ENCODE measurements at places on chromosomes 12 and 14.

GRCh38 chr14:85241022-85241855 is 288.7 kb upstream of the FLRT2 start:
- no peak for DNase-seq

DNA sequence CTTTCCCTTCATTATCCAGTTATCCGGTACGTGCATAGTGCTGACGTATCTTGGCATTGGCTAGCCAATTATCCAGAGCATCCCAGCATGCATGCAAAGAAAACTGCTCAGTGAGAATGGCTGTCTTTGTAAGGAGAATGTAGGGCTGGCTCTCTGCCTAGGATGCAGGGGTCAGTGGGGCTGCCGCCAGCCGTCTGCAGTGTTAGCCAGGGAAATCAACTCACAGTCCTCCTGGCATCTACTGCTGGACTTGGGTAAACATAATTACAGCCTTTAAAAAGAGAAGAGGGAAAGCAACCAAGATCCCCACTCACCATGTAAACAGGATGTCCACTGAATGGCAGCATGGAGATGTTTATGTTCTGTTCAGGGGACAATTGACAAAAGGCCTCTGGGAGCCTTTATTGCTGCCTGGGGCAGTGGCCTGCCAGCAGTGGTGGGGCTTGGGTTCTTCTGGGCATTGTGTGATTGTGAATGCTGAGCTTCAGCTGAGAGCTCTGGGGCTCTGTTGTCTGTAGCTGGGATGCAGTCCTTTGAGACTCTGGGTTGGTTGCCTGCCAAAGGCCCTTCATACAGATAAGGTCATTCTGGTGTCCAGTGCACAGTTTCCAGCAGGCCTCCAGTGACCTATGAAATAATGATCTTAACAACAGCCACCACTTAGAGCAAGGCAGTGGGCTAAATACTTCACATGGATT is 121.8 kb downstream of the TBC1D30 start:
- peak; percentile 84 for DNase-seq

DNA sequence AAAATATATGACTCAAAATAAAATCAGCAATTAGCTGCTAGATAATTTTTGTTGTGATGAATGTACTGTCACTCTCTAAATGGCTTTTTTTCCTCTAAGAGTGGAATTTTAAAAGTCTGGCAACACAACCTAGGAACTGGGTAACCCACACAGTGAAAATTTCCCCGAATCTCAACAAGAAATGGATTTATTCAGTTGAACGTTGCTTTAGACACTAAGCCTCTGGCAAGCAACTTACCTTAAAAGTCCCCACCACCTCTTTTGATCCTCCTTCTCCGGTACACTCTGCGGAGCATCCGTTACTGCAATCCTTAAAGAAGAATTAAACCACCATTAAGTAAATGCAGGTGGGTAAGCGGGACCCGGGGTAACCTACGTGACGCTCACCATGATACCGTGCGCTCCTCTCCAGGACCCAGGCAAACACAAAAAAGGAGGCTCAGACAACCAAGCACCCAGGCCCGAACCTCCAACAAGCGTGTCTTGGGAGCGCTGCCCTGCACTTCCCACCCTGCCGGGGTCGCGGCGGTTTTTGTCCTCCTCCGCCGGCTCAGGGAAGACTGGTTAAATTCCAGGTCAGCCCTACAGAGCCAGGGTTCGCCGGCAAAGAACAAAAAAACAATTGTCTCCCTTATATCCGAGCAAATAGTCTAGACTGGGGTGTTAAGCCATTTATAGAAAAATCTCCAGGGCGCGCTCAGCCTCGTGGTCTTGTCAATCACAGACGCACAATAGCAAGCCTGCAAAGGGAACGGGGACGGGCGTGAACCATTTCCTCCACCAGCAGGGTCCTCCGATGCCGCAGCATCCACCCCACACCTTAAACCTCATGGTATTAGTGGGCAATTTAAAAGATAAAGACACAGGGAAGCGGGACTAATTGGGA is 47.1 kb downstream of the BCAT1 start:
- DNase-seq = no peak

DNA sequence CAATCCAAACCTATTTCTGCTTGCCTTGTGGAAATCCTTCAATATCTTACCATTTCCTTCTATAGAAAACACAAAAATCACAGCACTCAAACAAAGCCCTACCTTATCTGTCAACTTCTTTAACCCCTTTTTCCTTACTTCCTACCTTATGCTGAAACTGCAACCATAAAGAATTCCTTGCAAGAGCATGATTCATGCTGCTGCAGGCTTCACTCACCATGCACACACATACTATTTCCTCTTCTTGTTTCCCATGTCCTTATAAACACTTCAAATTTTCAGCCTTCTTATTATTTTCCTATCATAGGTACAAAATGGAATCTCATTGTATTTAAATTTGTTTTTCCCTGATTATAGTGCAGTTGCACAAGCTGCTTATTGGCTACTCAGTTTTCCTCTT is 23.3 kb downstream of the LMNTD1 start:
- peak; percentile 31 for DNase-seq

GRCh38 chr12:70418101-70418500 is 52.0 kb downstream of the KCNMB4 start:
- peak; percentile 17 for DNase-seq

- peak; percentile 90 for DNase-seq
Measured at GRCh38 chr14:22848351-22849164, 12.2 kb downstream of the MMP14 start.

- no peak for DNase-seq
Measured at GRCh38 chr12:30939234-30939633, 12.7 kb downstream of the TSPAN11 start.

DNA sequence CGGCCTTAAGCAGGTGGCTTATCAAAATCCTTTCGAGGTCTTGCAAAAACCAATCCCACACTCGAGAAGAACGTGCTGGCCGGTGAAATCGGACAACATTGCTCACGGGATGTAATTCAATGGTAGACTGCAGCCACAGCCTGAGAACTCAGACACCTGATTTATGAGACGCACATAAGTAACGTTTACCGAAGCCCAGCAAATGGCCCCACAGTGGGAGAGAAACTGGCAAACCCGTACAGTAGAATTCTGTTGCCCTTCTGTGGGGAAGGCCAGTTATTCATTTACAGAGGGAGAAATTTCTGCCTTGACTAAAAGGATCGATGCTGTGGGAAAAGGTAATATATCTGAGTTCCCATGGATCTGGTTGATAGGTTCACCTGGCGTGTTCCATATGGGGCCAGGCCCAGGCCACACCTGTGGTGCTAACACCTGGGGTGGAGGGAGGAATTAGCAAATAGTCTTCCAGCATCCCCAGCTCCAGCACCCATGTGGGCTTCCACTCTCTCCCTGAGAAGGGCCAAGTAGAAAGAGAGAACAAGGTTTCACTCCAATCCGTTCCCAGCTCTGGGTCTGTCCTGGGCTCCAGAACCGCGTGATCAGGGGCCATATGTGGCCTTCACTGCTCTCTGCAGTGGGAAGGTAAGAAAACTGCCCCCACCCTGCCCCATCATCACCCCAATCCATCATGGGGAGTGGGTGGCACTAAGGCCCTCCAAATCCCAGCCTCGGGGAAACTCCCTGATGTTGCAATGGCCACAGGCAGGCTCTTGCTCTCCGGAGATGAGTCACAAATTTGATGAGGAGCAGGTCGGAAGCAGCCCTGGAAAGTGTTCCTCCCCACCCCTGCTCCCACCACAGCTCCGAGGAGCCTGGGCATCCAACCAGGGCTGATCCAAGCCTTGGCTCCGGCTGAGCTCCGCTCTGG is 12.7 kb downstream of the BDKRB1 start:
- DNase-seq = peak; percentile 91

DNA sequence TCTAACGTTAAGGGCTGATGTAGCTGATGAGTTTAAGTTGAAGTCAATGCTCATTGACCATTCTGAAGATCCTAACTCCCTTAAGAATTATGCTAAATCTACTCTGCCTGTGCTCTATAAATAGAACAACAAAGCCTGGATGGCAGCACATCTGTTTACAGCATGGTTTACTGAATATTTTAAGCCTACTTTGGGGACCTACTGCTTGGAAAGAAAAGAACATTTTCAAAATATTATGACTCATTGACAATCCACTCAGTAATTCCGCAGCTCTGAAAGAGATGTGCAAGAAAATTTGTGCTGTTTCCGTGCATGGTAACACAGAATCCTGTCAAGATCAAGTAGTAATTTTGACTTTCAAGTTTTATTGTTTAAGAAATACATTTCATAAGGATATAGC is 35.0 kb upstream of the NAV3 start:
- peak; percentile 13 for DNase-seq

GRCh38 chr12:53093777-53094393 is 3.6 kb upstream of the IGFBP6 start:
- no peak for DNase-seq

DNA sequence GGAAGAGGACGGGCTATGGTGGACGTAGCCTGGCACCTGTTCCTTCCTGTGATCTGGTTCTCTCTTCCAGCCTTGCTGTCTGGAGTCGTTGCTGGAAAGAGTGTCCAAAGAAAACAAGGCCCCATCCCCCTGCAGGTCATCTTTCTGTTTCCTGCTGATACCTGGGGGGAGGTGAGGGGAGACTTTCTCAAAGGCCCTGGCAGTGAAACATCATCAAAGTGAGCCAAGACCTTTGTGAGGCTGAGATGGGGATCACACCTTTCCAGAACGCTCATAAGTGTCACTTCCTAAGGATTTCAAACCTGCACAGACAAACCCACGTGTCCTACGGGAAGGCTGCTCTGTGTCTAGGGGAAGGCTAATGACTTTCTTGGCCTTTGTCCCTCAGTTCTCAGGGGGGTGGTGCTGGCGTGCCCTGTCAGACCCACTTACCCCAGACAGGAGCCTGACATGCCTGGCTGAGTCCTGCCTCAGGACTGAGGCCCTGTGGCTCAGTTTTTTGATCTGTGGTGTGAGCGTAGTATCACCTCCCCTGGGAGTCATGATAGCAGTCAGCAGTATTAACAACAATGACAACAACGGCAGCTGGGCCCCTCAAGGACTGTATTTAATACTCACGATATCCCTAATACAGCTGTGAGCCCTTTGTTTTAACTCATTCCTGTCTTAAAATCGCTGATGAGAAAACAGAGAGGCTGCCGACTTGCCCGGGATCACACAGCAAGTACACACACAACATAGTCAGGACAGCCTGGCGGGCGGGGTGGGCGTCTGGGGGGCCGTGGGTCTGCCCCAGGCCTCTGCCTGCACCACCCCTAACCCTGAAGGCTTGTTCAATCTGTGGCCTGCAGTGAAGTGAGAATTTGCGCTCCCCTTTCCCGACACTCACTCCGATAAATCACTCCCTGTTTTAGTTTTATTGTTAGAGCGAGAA is 235.2 kb downstream of the SLC41A2 start:
- DNase-seq = no peak

DNA sequence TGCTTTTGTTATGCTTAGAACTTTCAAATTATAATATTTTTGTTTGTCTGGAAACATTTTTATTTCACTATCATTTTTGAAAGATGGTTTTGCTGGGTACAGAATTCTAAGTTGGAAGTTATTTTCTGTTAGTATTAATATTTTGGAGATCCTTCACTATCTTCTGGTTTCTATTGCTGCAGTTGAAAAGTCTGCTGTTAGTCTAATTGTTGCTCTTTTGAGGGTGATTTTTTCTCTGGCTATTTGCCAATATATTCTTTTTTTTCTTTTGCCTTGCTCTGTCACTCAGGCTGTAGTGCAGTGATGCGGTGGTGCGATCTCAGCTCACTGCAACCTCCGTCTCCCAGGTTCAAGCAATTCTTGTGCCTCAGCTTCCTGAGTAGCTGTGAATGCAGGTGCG is 28.2 kb upstream of the ARID2 start:
- DNase-seq = no peak

GRCh38 chr14:22822016-22822570 is 6.9 kb upstream of the SLC7A7 start:
- DNase-seq = no peak

DNA sequence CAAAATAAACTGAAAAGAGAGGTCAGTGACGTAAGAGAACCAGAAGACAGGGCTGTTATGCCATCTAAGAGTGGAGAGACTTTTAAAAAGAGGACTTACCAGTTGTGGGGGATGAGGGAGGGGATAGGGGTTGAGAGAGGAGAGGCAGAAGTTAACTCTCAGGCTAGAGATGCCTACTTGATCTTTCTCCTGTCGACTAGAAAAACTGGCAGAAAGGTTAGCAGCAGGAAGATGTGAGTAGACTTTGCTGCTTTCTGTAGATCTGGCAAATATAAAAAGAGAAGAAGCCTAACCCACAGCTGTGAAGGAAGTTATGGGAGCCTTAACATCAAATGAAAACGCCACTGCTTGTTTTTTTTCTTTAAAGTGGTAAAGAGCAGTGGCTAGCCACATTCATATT is 10.7 kb downstream of the CREBL2 start:
- DNase-seq = no peak

DNA sequence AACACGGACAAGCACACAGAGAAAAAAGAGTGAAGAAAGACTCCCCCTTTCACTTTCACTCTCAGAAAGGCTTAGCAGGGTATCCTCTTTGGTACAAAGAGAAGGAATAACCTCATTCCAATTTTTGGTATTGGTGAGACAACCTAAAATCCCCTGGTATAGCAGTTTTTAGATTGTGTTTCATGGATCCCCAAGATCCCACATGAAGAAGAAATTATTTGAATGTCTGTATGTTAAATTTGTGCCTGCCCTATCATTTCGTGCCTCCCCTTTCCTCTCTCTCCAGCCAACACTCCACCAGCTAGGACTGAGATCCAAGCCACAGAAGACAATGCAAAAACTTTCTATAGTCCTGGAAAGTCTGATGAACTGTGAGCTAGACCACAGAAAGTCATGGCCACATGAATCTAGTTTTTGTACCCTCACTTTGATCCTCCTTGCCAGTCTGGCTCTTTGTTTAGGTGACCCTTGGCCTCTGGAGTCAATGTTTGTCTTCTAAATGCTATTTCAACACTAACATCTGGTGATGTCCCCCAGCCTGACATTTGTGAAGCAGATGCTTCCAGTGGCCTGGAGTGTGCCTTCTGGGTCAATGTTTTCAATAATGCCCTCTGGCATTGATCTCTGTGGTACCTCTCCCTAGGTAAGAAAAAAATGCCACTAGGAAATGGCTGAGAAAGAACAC is 181.9 kb upstream of the BMP4 start:
- no peak for DNase-seq

DNA sequence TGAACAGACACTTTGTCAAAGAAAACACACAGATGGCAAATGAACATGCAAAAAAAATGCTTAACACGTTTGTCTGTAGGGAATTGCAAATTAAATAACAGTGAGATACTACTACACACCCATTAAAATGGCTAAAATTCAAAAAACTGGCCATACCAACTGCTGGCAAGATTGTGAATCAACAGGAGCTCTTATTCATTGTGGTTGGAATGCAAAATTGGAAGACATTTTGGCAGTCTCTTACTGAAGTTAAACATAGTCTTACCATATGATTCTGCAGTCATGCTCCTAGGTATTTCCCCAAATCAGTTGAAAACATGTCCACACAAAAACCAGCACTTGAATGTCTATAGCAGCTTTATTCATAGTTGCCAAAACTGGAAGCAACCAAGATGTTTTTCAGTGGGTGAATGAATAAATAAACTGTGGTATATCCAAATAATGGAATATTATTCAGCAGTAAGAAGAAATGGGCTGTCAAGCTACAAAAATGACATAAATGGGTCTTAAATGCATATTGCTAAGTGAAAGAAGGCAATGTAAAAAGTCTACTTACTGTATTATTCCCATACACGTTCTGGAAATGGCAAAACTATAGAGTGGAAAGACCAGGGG is 91.4 kb downstream of the PLEKHA5 start:
- DNase-seq = peak; percentile 87

GRCh38 chr14:94977016-94977415 is 180.3 kb downstream of the DICER1 start:
- no peak for DNase-seq

GRCh38 chr12:120630104-120630892 is 10.1 kb upstream of the CABP1 start:
- no peak for DNase-seq

Data from cardiac fibroblast (primary cell).